ENCODE measurements at places on chromosomes 16 and 17. TPM values are rescaled to one million over a fixed set of nuclear protein-coding genes. Genes with fewer than 3 reads are reported as not detected.

GRCh38 chr16:28845293-28845692 is 855 bp downstream of the TUFM start:
- H3K27me3 ChIP-seq = no peaks in the 10 kb centered on the region
- H3K36me3 ChIP-seq = peaks cover 30% of the 10 kb centered on the region
- DNase-seq = peak; percentile 49
- peaks cover 9% of the 10 kb centered on the region for H3K4me1 ChIP-seq
- peak overlapping the region; percentile 97 for H3K27ac ChIP-seq

- no peak overlapping the region for H3K4me3 ChIP-seq
- no peak for DNase-seq
- H3K27ac ChIP-seq = peak overlapping the region; percentile 91
- peaks cover 53% of the 10 kb centered on the region for H3K36me3 ChIP-seq
Measured at GRCh38 chr17:66511135-66511534, 208.7 kb downstream of the PRKCA start.

- H3K36me3 ChIP-seq = no peaks in the 10 kb centered on the region
- H3K4me3 ChIP-seq = no peak overlapping the region
- peaks cover 16% of the 10 kb centered on the region for H3K27me3 ChIP-seq
- no peak for DNase-seq
- H3K27ac ChIP-seq = no peak overlapping the region
Measured at GRCh38 chr16:14056970-14057369, 14.1 kb upstream of the MRTFB start.

GRCh38 chr16:51034481-51035109 is 116.5 kb downstream of the SALL1 start:
- H3K27me3 ChIP-seq = peaks cover 16% of the 10 kb centered on the region
- no peaks in the 10 kb centered on the region for H3K36me3 ChIP-seq
- no peak overlapping the region for H3K4me3 ChIP-seq

DNA sequence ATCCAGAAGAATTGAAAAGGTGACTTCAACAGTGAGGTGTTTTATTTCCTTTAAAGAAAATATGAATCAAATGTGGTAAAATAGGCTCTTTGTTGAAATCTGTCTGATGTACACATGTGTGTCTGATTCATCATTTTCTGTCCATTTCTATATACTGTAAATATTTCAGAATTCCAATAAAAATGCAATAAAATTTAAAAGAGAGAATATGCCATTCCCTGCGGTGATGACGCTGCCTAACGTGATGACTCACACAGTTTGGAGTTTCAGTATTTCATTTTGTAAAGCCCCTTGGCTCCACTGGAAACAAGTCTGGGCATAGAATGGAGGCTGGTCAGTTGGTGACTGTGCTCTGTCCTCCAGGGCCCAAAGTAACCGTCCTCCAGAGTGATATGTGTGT is 482.5 kb upstream of the CDH5 start:
- DNase-seq = no peak
- H3K36me3 ChIP-seq = no peaks in the 10 kb centered on the region
- H3K4me3 ChIP-seq = no peak overlapping the region
- no peaks in the 10 kb centered on the region for H3K27me3 ChIP-seq

DNA sequence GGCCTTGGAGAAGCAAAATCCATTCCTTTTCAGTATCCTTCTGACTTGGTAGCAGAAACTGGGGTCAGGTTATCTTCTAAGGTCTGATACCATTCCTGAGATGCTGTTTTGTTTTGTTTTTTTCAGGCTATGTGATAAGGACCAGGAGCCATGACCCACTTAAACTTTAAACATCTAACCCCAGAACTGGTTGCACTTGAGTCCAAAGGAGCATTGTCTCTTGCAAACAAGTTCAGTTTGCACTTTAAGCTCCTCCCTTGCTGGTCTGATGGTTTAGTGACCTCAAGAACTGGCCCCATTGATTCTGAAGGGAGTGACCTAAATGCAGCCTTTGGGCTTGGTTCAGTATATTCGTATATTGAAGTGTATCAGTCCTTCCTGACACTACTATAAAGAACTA is 75.2 kb downstream of the ERCC4 start:
- H3K4me1 ChIP-seq = no peaks in the 10 kb centered on the region
- no peak for DNase-seq
- no peak overlapping the region for H3K27ac ChIP-seq
- H3K27me3 ChIP-seq = peaks cover 9% of the 10 kb centered on the region
- H3K4me3 ChIP-seq = no peak overlapping the region

GRCh38 chr17:77645072-77646045 is 313.1 kb upstream of the TNRC6C start:
- DNase-seq = peak; percentile 69
- no peaks in the 10 kb centered on the region for H3K36me3 ChIP-seq
- peak overlapping the region; percentile 95 for H3K27ac ChIP-seq
- peaks cover 24% of the 10 kb centered on the region for H3K4me1 ChIP-seq
- H3K27me3 ChIP-seq = no peaks in the 10 kb centered on the region

DNA sequence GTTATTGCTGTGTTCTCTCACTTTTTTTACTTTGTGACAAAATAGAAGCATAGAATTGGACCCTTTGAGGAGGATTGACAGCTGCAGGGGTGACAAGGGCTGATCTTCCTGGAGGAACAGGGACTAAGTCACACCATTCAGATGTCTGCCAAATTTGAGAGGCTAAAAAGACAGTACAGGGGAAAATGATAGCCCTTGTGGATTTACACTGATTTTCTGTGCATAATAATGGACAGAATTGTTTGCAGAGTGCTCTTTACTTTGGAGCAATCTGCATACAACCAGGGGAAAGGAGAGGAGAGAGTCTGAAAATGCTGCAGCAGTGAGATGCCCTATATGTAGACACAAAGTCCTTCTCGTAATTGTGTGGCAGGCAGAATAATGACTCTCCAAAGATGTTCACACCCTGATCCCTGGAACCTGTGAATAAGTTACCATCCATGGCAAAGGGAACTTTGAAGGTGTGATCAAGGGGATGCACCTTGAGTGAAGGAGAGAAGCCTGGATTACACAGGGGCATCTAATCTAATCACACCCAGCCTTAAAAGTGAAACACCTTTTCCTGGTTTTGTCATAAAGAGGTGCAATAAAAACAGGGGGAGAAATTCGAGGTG is 221.4 kb upstream of the CPHXL start:
- no peak for DNase-seq
- H3K36me3 ChIP-seq = no peaks in the 10 kb centered on the region

GRCh38 chr16:14132696-14133048 is 61.6 kb downstream of the MRTFB start:
- H3K27ac ChIP-seq = no peak overlapping the region
- peaks cover 16% of the 10 kb centered on the region for H3K36me3 ChIP-seq
- peaks cover 2% of the 10 kb centered on the region for H3K4me1 ChIP-seq

GRCh38 chr17:13827118-13827517 is 225.4 kb upstream of the HS3ST3A1 start:
- H3K36me3 ChIP-seq = peaks cover 2% of the 10 kb centered on the region
- peaks cover 3% of the 10 kb centered on the region for H3K4me1 ChIP-seq
- DNase-seq = no peak
- no peaks in the 10 kb centered on the region for H3K27me3 ChIP-seq

DNA sequence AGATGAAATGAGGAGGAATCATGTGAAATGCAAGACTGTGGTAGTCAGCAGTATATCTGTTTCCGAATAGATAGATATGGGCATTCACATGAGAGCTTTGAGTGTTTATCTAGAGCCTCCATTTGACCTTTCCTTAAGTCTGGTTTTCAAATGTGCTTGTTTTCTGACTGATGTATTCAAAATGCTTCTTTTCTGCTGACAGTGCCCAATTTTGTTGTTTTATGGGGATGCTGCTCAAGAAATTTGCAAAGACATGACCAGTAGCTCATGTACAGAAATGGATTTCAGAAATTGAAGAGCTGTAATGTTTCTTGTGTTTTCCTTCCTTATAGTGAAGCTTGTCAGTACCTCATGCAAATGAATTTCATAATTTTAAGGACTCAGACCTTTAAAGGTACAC is 903.4 kb upstream of the CDH8 start:
- H3K36me3 ChIP-seq = no peaks in the 10 kb centered on the region
- no peaks in the 10 kb centered on the region for H3K27me3 ChIP-seq
- no peak for DNase-seq
- H3K4me1 ChIP-seq = no peaks in the 10 kb centered on the region
- no peak overlapping the region for H3K4me3 ChIP-seq

DNA sequence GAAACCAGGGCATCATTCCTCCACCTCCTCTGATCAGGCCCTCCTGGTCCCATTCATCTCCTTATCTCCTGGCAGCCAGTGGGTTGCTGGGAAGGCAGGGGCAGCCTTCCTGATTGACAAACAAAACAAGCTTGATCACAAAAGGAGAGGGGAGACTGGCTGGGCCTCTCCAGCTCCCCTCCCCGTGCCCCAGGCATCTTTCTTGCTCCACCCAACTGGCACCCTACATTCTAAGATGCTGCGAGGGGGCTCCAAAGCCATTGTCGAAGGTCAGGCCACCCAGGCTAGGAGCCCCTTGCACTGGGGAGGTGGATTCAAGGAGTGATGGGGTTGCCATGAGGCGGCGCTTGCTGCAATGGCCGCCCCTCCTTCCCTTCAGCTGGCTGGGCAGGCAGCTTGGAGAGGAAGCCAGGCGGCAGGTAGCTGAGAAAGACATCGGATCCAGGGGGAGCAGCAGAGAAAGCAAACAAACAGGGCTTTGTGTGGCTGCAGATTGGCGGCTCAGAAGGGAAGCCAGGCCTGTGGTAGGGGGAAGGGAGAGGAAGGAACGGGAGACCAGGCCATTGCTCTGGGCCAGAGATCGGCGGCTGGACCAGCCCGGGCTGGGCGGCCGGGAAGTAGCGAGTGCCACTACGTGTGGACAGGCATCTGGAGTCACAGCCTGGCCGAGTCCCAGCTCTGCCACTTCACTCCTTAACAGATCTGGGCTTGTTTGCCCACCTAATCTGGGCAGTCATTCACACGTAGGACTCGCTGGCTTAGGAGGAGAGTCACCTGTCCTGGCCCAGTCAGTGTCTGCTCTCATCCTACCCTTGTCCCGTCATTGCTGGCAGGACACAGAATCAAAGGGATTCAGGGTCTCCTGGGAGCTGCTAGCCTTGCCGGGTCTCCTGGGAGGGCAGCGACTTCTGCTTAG is 12.3 kb downstream of the RAI1 start:
- H3K4me1 ChIP-seq = peaks cover 77% of the 10 kb centered on the region
- peaks cover 4% of the 10 kb centered on the region for H3K36me3 ChIP-seq
- peak; percentile 23 for DNase-seq
- no peaks in the 10 kb centered on the region for H3K27me3 ChIP-seq
- H3K4me3 ChIP-seq = peak overlapping the region; percentile 75

DNA sequence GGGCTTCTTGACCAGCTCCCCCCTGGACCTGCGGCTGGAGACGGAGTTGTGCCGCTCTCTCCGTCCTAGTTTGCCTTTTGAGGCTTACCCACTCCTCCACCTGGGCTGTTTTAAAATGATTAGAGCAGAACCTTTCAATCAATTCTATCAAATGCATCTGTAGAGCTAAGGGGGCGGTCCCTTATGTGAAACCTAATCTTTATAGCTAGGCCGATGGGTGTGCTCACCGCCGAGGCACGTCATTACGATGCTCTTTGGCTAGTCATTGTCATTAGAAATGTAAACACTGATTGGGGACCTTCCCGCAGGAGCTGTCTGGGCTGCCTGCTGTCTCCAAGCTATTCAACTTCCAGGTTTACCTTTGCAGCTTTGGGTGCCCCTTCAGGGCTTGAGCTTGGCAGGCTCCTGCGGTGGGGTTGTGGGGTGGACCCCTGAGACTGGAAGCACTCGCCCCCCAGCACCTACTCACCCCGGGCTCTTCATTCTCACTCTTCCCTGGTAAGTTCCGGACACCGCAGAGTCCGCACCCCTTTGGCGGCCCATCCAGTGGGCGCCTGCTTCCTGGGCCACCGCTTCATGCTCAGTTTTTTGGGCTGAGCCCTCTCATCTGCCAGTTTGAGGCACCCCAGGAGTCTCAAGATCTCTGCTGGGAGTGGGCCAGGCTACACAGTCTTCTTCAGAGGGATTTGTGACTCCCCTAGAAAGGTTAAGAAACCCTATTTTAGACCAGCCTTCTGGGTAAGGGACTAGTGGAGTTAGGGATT is 20.9 kb upstream of the IL17C start:
- no peak for DNase-seq
- H3K27me3 ChIP-seq = no peaks in the 10 kb centered on the region
- no peak overlapping the region for H3K4me3 ChIP-seq
- H3K4me1 ChIP-seq = peaks cover 20% of the 10 kb centered on the region

- H3K27ac ChIP-seq = peak overlapping the region; percentile 84
- no peaks in the 10 kb centered on the region for H3K27me3 ChIP-seq
- DNase-seq = peak; percentile 42
- peak overlapping the region; percentile 87 for H3K4me3 ChIP-seq
- peaks cover 17% of the 10 kb centered on the region for H3K4me1 ChIP-seq
Measured at GRCh38 chr16:719815-720446, 1.0 kb upstream of the ANTKMT start.

- no peak overlapping the region for H3K4me3 ChIP-seq
- H3K36me3 ChIP-seq = peaks cover 28% of the 10 kb centered on the region
- H3K27ac ChIP-seq = peak overlapping the region; percentile 50
- no peak for DNase-seq
- peaks cover 22% of the 10 kb centered on the region for H3K4me1 ChIP-seq
Measured at GRCh38 chr17:47622180-47622549, 27.6 kb upstream of the KPNB1 start.

GRCh38 chr17:17638467-17638866 is 42.8 kb upstream of the RAI1 start:
- H3K27ac ChIP-seq = no peak overlapping the region
- H3K27me3 ChIP-seq = peaks cover 3% of the 10 kb centered on the region
- no peaks in the 10 kb centered on the region for H3K4me1 ChIP-seq
- no peaks in the 10 kb centered on the region for H3K36me3 ChIP-seq
- no peak for DNase-seq

GRCh38 chr17:29151567-29151966 is 28.6 kb downstream of the MYO18A start:
- H3K4me1 ChIP-seq = peaks cover 51% of the 10 kb centered on the region
- no peaks in the 10 kb centered on the region for H3K27me3 ChIP-seq
- no peak overlapping the region for H3K27ac ChIP-seq
- no peaks in the 10 kb centered on the region for H3K36me3 ChIP-seq

DNA sequence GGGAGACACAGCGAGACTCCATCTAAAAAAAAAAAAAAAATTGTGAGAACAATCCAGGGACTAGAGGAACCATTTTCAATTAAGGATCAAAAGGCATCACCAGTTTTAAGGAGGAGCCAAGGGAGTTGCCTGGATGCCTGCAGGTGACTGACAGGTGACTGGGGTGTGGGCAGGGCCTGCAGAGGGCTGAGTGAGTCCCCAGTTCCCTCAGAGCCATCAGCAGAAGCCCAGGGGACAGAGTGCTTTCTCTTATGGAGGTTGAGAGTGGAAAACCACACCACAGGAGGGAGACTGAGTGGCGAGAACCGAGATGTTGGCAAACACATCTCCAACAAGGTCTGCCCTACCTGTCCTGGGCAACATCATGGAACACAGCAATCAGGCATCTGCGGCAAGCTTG is 27.1 kb upstream of the CREBBP start:
- no peaks in the 10 kb centered on the region for H3K4me1 ChIP-seq
- DNase-seq = no peak
- H3K27me3 ChIP-seq = no peaks in the 10 kb centered on the region
- H3K36me3 ChIP-seq = no peaks in the 10 kb centered on the region
- H3K4me3 ChIP-seq = no peak overlapping the region
- no peak overlapping the region for H3K27ac ChIP-seq

The KCNG4 gene
- not detected for total RNA-seq

The GAA gene
- 39.3 TPM for total RNA-seq

The TAC4 gene
- not detected for total RNA-seq

The CDRT4 gene
- total RNA-seq = 3.2 TPM

The PIMREG gene
- 5.7 TPM for total RNA-seq

The SGF29 gene
- 30.0 TPM for total RNA-seq

The TP53TG3 gene
- total RNA-seq = not detected

The HBQ1 gene
- total RNA-seq = 2.0 TPM

The KRT39 gene
- total RNA-seq = not detected

The TRAPPC2L gene
- total RNA-seq = 91.3 TPM

The APRT gene
- 272 TPM for total RNA-seq

The HASPIN gene
- total RNA-seq = 23.8 TPM

The EME1 gene
- total RNA-seq = 34.4 TPM

The DHX40 gene
- 24.0 TPM for total RNA-seq

The OSGIN1 gene
- total RNA-seq = 1.8 TPM

The MT1G gene
- total RNA-seq = 35.8 TPM

The KRT40 gene
- total RNA-seq = not detected

Data from activated naive CD8-positive, alpha-beta T cell treated with anti-CD3 and anti-CD28 coated beads for 36 hours (primary cell).